Foreskin keratinocyte (primary cell): ENCODE measurements at places on chromosomes 11 and 22.

DNA sequence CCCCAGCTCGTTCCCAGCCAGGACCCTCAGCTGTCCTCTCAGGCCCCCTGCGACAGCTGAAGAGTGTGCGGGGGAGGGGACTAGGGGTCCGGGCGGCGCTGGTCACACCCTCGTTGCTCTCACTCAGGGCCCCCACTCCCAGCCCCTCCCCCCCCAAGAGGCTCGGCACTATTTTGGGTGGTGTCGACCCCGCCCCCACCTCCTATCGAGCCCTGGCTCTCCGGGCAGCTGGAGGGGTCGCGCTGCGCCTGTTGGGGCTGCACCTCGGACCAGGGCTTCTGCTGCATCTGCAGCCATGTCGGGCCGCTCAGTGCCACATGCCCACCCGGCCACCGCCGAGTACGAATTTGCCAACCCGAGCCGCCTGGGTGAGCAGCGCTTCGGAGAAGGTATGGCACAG is at the start of gene HSPB2:
Gene HSPB2 (plus strand): TSS at position 200 of the 400 bp plus-strand sequence. CDS start 96 bp downstream, at position 296.
- no peak for DNase-seq

- DNase-seq = no peak
Measured at GRCh38 chr11:68444566-68444965, 16.0 kb upstream of the PPP6R3 start.

DNA sequence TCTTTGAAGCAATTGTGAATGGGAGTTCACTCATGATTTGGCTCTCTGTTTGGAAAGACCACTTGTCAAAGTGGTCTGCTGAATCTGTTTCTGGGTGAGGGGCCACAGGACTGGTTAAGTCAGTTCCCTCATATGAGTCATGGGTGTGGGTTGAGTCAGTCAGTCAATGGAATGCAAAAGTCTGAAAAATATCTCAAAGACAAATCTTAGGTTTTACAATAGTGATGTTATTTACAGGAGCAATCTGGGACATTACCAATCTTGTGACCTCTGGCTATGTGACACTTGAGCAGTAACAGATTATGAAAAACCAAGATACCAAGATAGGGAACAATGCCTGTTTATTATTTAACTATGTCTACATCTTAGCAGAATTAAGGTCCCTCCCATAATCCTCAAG is 311.6 kb downstream of the AASDHPPT start:
- DNase-seq = peak; percentile 67

GRCh38 chr11:73335204-73335923 is 27.3 kb downstream of the ARHGEF17 start:
- DNase-seq = peak; percentile 30

DNA sequence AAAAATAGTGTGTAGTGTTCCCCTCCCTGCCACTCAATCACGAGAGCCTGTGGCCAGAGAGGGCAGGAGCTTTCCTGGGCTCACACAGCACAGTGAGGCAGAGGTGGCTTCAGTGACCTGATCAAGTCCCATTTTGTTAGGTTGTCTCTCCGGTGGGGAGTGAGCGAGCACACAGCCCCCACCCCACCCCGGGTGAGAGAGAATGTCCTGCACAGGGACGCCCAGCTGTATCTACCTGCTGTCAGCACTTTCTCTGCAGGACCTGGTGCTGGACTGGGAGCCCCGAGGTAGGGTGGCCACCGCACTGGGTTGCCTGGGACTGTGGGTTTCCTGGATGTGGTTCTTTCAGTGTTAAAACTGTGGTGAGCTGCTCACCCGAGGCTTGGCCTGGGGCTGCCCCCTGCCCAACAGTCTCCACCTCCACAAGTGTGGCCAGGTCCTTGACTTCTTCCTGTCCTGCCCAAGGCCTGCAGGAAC is 6.1 kb downstream of the CAPN5 start:
- DNase-seq = no peak

GRCh38 chr11:34346551-34346950 is 11.3 kb downstream of the ABTB2 start:
- no peak for DNase-seq

DNA sequence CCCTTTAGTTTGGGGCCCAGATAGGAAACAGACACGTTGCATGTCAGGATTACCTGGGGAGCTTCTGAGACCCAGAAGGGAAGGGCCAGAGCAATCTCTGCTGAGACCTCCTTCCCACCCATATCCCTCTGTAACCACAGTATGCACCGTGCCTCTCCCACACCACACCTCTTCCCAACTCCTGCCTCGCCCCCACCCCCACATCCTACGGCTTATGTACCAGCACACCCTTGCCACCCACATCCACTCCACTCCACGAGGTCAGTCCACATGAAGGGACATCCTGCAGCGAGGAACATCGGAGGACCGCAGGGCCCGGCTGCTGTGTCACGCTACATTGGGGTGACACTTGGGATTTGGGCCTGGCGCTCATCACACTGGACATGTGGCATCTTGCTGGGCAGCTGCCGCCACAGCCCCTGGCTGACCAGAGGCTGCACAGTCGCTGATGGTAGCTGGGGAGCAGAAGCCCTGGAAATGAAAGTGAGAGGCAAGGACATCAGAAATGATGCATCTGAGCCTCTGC is 118.3 kb upstream of the LMO1 start:
- DNase-seq = no peak

DNA sequence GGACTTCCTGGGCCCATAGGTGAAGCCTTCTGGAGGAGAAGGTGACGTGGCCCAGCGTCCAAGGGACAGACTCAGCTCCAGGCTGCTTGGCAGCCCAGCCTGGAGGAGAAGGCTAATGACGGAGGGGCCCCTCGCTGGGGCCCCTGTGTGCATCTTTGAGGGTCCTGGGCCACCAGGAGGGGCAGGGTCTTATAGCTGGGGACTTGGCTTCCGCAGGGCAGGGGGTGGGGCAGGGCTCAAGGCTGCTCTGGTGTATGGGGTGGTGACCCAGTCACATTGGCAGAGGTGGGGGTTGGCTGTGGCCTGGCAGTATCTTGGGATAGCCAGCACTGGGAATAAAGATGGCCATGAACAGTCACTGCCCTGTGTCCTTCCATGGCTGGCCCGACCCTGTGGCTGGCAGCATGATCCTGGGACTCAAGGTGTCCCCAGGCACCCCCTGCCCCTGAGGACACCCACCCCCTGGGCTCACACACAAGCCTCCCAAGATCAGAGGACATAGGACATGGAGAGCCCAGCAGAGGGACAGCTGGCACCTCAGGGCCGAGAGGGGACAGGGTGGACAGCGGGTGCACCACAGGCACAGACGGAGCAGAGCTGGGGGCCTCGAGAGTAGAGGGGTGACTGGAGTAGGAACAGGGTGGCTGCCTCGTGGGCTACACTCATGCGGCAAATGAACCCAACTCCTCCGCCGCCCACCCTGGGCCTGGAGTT is 10.1 kb downstream of the SIGIRR start:
- no peak for DNase-seq

- no peak for DNase-seq
Measured at GRCh38 chr11:31340903-31341572, 28.5 kb downstream of the DCDC1 start.

DNA sequence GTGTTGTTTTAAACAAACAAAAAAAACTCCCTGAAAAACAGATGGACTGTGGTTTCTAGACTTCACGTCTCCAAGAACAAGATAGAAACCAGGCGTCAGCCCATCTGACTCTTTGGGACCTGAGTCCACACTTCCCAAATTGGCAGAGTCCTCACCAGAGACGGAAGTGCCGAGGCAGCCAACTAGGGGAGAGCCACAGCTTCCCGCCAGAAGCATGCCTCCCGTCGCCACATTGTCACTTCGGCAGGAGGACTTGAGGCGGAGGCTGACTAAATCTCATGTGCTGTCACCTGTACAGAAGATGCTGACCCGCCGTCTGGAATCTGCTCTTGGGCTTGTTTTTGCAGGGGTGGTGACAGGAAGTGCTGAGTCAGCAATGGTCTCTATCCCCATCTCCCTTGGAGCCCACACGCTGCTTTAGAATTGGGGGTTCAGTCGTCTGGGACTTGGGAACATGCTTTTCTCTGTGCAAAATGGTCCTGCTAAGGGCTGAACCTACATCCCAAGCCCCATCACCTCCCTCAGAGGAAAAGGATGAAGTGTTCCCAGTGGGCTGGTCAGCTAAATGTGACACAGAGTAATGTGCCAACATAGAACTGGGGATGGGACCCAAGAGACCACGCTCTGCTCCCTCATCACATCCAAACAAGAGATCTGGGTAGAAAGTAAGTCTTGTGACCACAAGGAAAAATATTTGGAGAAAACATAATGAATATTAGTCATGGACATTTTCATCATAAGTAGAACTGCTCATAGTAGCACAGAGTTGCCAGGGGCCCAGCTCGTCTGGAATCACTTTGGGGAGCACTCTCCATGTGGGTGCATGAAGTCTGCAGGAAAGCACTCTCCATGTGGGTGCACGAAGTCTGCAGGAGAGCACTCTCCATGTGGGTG is 152.9 kb downstream of the SNX19 start:
- DNase-seq = no peak

DNA sequence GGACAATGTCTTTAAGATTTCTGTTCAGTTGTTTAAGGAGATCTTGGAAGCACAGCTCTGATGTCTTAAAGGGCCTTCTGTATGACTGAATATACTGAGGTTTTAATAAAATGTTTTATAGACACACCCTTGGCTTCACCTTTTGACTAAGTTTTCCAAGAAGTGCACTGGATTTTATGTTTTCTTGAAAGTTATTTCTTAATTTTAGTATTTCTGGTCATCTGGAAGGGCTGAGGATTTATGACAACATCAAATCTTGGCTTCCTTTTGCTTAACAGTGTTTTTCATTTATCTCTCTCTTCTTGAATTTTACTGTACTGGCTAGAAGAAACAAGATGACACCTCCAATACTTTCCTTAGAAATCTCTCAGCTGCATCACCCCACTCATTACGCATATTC is 2423.4 kb downstream of the LRRC4C start:
- DNase-seq = no peak

DNA sequence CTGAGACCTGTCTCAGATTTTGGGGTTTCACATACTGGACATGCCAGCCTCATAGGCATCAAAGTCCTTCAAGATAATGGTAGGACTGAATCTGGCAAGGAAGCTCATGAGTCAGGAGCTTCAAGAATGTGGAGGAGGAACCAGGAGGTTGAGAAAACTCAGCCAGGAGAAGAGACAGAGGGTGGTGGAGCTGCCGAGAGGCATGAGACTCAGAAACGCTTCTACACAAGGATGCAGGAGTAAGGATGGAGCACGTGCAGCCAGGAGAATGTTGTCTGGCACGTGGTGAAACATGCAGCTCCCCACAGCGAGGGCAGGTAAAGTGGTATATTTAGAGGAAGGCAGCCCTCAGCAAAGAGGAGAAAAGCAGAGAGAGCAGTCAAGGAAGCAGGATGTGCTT is 148.7 kb upstream of the ISX start:
- no peak for DNase-seq

DNA sequence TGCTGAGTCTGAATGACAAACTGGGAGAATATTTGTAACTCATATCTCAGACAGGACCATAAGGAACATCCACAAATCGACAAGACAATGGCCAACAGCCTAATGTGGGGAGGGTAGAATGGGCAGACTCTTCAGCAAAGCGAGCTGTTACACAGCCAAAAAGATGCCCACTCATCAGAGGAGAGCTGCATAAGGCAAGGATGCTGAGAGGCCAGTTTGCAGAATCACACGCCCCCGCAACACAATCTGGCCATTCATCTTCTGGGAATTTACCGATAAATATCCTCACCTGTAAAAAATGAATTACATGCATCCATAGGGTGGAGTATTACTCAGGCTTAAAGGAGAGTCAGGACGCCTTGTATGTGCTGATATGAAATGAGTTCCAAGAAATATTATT is 57.5 kb upstream of the SLC22A12 start:
- no peak for DNase-seq

DNA sequence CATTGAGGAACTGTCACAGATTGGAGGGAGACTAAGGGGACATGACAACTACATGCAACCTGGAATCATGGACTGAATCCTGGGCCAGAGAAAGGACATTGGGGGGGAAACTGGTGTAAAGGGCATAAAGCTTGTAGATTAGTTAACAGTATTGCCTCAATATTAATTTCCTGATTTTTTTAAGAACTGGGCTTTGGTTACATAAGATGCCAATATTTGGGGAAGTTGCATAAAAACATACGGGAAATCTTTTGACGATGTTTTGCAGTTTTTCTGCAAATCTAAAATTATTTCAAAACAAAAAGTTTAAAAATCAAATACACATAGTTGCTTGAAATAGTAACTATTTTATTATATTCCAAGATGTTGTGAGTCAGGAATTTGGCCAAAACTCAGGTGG is 2.9 kb upstream of the FOLR3 start:
- DNase-seq = no peak

GRCh38 chr11:16052750-16053149 is 303.6 kb downstream of the SOX6 start:
- DNase-seq = no peak

DNA sequence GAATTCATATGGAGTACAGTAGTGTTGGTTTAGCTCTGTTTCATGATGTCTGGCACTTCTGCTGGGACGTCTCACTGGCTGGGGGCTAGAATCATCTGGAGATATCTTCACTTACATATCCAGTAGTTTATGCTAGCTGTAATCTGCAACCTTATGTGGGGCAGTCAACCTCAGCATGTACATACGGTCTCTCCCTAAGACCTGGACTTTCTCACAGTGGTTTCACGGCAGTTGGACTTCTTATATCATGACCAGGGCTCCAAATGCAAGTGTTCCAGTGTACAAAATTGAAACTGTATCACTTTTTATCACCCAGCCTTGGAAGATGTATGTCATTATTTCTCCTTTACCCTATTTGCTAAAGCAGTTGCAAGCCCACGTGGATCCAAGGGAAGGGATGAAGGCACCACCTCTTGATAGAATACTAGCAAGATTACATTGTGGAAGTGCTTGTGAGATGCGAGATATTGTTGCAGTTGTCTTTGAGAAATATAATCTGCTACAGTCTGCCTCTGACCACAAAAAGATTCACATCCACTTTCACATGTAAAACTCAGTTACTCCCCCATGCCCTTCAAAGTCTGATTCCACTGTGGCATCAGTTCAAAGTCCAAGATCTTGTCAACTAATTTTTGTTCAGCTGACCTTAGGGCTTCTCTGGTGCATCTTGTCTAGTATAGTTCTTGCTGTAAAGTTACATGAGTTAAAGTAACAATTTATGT is 316.6 kb upstream of the NCAM1 start:
- DNase-seq = no peak

GRCh38 chr11:72493426-72494108 is 59.2 kb upstream of the CLPB start:
- DNase-seq = no peak

- peak; percentile 90 for DNase-seq
Measured at GRCh38 chr22:22070371-22070824, 87.8 kb upstream of the TOP3B start.

GRCh38 chr11:36507824-36508489 is 2.1 kb downstream of the TRAF6 start:
- DNase-seq = no peak

DNA sequence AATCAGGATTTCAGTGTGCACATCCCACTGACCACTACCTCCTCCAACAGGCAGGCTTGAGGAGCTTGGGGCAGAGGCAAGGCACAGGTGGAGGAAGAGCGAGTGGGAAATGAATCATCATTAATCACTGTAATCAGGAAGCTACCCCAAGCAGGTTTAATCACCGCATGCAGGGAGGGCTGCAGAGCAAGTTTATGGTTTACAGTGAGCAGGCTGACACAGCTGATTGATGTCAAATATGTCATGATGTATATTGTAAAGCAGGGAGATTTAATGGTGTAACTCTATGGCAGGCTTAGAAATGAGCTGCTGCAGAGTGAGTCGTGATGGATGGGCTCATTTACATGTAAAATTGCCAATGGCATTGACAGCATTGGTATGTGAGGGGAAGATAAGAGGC is 441.0 kb downstream of the NTM start:
- DNase-seq = peak; percentile 82
